Erythroblast (primary cell): ENCODE measurements at places on chromosomes 3 and 15.

- DNase-seq: no peak
These were observed 5.8 kb downstream of the CELSR3 start for GRCh38 chr3:48656841-48657281.

- peak; percentile 11 for DNase-seq
These were observed 41.0 kb upstream of the IREB2 start for GRCh38 chr15:78396976-78397375.

- no peak for DNase-seq
These were observed 995.5 kb downstream of the MCTP2 start for GRCh38 chr15:95226835-95227234.

DNA sequence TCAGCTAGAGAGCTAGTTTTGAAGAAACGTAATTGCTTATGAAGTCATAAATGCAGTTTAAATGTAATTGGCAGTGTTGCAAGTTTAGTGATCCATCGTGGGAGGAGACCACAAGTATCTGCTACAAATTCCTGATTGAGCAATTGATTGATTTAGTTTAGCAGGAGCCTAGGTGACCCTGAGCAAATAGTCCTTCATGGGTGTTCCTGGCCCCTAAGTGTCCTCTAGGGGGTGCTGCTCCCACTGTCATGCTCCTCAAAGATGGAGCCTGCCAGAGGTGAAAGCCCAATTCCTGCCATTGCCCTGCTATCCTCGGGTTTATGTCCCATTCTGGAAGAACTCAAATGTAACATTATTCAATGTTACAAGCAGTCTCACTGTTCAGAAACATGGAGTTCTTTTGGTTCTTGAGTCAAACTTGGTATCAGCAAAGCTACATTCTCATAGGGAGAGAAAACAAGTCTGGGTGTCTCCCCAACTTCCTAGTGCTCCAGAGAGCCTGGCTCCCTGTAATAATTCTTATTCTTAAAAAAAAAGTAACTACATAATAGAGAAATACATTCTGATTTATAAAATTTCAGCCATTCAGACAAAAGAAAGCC is 29.8 kb upstream of the SENP5 start:
- peak; percentile 76 for DNase-seq

GRCh38 chr15:65006876-65007275 is 17.2 kb upstream of the SPG21 start:
- DNase-seq: no peak

GRCh38 chr15:55619783-55620182 is 31.6 kb upstream of the PYGO1 start:
- DNase-seq: no peak

DNA sequence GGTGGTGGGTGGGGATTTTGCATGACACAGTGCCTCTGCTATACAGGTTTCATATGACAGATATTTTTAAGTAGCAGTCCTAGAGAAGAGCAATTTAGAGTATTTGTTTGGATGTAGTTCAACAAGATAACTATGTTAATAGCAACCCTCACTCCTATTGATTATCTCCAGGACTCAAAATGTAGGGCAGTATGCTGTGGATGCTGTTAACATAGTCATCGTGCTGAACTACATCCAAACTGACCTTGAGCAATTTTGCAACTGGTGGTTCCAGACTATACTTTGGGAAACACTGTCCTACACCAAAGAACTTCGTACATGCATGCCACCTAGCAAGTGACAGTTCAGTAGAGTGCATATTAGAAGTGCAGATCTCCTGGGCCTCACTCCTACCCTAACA is 117.6 kb downstream of the IL5RA start:
- DNase-seq: no peak

- no peak for DNase-seq
These were observed 77.0 kb downstream of the KLF13 start for GRCh38 chr15:31403606-31404005.

DNA sequence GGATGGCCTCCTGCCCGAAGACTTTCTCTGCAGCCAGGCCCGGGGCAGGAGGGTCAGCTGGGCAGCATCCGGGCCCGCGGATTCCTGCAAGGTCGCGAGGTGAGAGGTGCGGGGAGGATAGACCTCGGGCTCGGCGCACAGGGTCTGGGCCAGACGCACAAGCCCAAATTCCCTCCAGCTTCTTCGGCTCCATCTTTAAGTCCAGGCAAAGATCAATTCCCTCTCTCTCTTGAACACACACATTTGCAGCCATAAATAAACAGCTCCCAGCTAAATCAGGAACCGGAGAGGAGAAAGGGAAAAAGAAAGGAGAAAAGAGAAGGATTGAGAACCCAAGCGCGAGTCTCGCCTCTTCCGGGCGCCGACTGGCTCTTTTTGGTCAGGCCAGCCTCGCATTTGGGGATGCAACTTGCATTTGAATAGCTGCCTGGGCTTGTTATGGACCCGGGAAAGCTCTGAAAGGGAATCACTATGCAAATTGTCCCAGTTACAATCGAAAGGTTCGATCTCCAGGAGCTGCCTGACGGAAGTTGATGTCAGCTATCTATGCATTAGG is 14.5 kb upstream of the ONECUT1 start:
- no peak for DNase-seq

- DNase-seq: no peak
These were observed 70.3 kb upstream of the BBX start for GRCh38 chr3:107452436-107452835.
